Stimulated activated CD4-positive, alpha-beta T cell treated with anti-CD3 and anti-CD28 coated beads, Interleukin-1b, Interleukin-23, amount 100 ng/mL, for 4 hours (primary cell): ENCODE measurements at places on chromosomes 1 and 21.

- no peak for DNase-seq
Observed at GRCh38 chr1:67371681-67372080, 58.5 kb downstream of the SERBP1 start.

DNA sequence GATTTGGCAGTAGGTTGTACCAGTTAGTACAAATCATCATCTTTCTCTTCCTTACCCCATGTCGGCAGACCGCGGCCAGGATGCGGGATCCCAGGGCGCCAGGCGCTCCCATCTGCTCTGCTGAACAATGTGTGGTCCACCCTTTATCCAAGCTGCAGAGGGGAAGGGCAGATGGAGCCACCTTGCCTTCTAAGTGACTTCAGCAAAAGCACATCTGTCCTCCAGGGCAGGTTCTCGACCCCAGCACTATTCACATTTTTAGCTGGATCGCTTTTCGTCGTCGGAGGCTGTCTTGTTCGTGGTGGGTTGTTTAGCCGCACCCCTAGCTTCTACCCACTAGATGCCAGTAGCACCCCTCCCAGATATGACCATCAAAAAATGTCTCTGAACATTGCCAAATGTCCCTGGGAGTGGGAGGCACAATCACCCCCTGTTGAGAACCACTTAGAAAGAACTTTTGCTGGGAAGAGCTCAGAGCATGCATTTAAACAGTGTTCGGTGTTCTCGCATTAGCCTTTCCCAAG, 58.1 kb upstream of the SIM2 start:
- DNase-seq: no peak

- DNase-seq: no peak
Observed at GRCh38 chr1:46479744-46480350, 9.8 kb upstream of the DMBX1 start.

DNA sequence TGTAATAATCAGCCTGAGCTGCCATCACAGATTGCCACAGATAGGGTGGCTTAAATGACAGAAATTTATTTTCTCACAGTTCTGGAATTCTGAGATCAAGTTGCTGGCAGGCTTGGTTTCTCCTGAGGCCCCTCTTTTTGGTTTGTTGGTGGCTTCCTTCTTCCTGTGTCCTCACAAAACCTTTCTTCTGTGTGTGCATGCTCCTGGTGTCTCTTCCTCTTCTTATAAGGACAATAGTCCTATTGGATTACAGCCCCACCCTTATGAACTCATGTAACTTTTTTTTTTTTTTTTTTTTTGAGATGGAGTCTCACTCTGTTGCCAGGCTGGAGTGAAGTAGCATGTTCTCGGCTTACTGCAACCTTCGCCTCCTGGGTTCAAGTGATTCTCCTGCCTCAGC, 41.0 kb upstream of the F3 start:
- DNase-seq: no peak

DNA sequence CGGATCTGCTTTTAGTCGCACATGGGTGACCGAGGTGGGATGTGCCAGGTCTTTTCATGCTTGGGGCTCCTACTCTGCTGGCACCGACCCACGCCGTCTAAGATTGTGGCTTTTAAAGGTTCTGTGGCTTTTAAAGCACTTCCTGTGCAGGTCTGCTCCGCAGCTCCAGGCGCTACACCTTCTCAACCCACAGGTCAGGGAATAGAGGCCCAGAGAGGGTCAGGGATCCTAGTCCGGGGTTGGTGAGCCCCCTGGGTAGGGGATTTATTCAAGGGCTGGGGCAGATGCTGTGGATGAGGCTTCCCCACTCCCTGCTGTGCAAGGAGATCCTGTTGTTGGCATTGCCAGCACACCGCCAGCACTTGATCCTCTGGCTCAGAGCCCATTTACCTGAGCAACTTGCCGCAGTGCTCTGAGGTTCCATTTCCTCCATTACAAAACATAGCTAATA, 212.8 kb upstream of the RAB4A start:
- peak; percentile 29 for DNase-seq

GRCh38 chr1:114201486-114201885, 47.8 kb upstream of the SYT6 start:
- DNase-seq: no peak

GRCh38 chr1:169933984-169934725, 40.5 kb upstream of the SCYL3 start:
- DNase-seq: no peak

DNA sequence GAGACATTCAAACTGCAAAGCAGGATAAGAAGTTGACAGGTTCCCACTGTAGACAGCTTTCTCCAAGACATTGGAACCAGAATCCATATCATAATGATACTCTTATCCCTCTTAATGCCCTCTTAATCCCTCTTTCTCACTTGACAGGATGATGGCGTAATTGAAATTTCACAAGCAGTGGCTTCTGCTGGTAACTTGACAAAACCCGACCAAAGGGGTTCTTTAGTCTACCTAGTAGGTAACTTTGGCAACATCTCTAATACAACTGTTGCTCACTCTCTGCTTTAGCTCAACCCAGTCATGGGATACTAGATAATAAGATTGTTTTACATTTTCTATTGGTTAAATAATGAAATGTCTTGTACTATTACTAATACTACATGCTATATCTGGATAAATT, 34.7 kb downstream of the S100A10 start:
- no peak for DNase-seq

DNA sequence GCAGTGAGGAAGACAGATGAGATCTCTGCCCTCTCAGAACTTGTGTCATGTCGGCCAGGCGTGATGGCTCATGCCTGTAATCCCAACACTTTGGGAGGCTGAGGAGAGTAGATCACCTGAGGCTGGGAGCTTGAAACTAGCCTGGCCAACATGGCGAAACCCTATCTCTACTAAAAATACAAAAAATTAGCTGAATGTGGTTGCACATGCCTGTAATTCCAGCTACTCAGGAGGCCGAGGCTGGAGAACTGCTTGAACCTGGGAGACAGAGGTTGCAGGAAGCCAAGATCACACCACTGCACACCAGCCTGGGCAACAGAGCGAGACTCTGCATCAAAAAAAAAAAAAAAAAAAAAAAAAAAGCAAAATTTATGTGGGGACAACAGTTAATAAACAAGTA, 40.9 kb upstream of the RALGPS2 start:
- DNase-seq: no peak

DNA sequence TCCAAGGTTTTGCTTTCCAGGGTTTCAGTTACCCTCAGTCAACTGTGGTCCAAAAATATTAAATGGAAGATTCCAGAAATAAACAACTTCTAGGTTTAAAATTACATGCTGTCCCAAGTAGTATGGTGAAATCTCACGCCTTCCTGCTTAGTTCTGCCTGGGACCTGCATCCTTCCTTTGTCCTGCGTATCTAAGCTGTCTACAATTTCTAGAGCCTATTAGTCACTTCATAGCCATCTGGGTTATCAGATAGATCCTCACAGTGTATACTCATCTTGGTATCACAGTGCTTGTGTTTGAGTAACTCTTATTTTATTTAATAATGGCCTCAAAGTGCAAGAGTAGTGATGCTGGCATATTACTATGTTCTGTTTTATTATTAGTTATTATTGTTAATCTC, 157.7 kb downstream of the ROR1 start:
- no peak for DNase-seq

- no peak for DNase-seq
Observed at GRCh38 chr1:151997284-151997570, 3.6 kb upstream of the S100A10 start.

DNA sequence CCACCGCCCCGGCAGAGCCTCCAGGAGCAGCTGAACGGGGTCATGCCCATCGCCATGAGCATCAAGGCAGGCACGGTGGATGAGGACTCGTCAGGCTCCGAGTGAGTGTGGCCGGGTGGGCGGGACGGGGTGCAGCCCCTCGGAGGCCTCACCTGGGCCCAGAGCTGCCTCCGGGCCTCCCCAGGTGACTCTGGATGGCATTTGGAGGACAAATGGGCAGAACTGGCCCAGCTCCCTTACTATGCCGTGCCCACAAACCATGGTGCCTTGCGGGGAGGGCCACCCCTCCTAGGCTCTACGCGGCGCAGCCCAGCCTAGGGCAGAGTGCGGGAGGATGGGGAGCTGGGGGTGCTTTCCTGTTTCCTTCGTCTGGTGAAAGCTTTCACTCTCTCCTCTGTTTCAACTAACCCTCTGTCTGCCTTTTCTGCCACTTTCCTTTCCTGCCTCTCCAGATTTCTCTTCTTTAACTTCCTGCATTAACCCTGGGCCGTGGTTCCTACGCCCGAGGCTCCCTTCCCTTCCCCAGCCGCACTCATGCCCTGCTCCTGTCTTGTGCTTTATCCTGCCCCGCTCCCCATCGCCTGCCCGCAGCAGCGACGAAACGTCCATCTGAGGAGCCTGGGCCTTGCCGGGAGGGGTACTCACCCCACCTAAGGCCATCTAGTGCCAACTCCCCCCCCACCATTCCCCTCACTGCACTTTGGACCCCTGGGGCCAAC, 9.2 kb downstream of the PSRC1 start:
- no peak for DNase-seq

GRCh38 chr1:212484701-212485570, 52.2 kb downstream of the NENF start:
- no peak for DNase-seq

DNA sequence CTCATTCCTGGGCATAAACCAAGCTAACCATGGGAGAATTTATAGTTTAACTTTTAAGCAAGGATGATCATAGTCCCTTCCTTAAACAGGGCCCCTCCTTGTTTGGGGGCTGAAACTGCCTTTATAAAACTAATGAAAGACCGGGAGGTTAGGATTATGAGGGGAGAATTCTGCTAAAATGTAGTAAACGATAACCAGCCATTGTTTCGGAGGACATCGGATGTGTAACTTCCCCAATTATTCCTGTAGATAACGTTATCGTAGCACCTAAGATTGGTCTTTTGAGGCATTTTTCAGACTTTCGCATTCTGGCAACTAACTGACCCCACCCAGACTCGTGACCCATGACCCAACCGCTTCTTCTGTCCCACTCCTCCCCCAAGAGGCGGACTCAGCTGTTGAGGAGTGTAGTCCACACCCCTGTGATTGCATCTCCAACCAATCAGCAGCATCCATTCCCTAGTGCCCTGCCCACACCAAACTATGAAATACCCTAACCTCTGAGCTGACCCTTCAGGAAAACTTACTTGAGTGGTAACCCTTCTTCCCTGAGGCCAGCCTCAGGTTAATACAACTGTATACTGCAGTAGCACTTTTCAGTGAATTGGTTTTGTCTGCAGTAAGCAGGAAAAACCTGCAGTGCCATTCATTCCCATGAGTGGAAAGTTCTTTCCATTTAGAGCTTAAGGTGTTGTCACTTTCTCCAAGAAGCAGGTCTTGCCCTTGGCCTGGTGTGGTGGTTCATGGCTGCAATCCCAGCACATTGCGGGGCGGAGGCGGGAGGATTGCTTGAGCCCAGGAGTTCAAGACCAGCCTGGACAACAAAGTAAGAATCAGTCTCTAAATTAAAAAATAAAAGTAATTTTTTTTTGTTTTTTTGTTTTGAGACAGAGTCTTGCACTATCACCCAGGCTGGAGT, 823 bp upstream of the SYF2 start:
- DNase-seq: no peak

DNA sequence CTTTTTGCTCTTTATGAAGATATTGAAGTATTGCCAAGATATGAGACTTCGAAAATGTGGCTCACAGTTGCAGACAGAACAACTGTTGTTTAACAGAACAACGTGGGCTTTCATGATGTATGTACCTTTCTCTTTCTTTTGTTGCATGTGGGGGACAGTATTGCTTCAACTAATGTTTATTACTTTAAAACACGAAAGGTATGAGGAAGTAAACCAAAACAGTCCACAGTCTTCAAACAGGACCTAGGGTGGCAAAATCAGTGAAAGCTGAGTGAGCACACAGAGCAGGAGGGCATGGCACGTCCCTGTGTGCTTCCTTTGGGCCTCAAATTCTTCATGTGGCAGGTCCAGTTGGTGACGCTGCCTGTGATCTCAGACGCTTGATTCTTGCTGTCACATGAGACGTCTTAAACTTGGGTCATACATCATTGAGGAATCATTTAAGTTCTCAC, 7.8 kb upstream of the CHAF1B start:
- no peak for DNase-seq

GRCh38 chr1:228289239-228289849, 81.5 kb downstream of the OBSCN start:
- no peak for DNase-seq

DNA sequence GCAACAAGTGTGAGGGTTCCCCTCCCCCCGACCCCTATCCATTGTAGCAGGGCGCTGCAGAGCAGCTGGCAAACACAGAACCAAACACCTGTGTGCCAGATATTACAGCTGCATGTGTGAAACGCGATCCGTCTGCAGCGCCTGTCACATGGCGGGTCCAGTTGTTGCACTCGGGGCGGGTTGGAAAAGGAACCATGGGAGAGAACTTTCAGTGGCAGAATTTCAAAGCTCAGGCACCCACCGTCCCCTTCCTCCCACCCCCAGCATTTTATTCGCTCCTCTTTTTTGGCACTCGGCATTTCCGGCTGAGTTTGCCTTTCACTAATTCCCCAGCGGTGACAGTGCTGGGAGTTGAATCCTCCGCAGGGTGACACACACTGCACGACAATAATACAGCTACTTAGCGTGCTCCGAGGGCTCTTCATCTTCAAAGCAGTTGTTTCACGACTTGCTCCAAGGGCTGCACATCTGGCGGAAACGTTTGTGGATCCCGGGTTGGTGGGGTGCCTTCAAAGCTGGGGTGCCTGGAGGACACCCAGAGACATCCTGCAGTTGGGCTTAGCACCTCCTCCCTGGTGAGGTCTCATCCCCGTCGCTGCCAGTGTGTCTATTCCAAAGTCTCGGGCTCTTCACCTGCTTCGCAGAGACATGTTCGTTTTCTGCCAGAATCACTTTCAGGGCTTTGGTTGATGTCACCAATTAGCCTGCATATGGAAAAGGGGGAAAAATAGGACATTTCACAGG, 180.7 kb downstream of the ZBTB18 start:
- no peak for DNase-seq

GRCh38 chr1:169610858-169611257, 19.1 kb downstream of the SELP start:
- DNase-seq: no peak

DNA sequence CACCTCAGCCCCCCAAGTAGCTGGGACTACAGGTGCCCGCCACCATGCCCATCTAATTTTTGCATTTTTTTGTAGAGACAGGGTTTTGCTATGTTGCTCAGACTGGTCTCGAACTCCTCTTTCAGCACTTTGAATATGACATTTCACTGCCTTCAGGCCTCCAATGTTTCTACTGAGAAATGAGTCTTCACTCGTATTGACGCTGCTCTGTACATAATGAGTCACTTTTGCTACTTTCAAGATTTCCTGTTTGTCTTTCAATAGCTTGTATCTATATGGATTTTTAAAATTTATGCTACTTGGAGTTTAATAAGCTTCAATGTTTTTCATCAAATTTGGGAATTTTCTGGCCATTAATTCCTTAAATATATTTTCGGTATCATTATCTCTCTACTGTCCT, 64.7 kb downstream of the GORAB start:
- no peak for DNase-seq

- no peak for DNase-seq
Observed at GRCh38 chr1:27074175-27074780, 61.6 kb upstream of the TENT5B start.

- no peak for DNase-seq
Observed at GRCh38 chr1:52542085-52542688, 10.7 kb downstream of the TUT4 start.
